C1 segment of cervical spinal cord (tissue), 14 donors: ENCODE measurements at places on chromosomes 6 and 20.

GRCh38 chr20:57677584-57677982 is 32.2 kb downstream of the PMEPA1 start:
- DNase-seq: no peak

GRCh38 chr20:38471987-38472512 is 593 bp upstream of the RALGAPB start:
- DNase-seq: peak; percentile 31

- no peak for DNase-seq
Measured at GRCh38 chr6:64591676-64592036, 956.1 kb downstream of the PHF3 start.

- DNase-seq: no peak
Measured at GRCh38 chr6:99905209-99906106, 88.6 kb downstream of the MCHR2 start.

DNA sequence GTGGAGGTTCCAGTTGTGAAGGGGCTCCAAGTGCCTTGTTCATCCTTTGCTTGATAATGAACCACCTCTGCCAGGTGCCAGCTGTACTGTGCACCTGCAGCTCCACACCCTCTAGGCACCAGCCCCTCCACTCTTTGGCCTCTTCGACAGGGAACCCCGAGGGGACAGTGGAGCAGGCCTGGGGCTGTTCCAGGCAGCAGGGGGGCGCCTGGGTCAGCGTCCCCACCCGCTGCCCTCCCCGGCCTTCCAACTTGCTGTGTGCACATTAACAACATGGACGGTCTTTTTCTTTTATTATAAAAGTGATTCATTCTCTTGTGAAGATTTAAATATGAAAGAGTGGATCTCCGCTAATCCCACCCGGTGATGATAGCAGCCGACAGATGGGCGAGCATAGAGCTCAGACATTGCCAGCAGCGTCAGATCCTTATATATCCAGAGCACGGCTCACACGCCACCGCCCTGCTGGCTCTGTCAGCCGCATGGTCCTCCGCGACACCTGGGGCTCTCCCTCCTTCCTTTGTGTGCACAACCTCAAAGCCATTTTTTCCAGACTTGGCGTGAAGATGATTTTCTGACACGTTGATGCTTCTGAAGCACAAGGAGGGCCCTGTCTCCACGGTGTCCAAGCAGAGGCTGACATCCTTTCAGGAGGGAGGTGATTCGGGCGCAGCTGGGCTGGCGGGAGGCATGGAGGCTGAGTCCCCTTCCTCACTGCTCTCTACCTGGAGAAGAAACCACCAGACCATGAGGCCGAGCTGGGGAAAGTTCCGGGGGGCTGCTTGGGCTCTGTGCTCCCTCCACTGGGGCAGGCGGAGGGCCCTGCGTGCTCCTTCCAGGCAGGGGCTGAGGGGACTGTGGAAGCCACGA is 22.2 kb upstream of the MRGBP start:
- DNase-seq: no peak

DNA sequence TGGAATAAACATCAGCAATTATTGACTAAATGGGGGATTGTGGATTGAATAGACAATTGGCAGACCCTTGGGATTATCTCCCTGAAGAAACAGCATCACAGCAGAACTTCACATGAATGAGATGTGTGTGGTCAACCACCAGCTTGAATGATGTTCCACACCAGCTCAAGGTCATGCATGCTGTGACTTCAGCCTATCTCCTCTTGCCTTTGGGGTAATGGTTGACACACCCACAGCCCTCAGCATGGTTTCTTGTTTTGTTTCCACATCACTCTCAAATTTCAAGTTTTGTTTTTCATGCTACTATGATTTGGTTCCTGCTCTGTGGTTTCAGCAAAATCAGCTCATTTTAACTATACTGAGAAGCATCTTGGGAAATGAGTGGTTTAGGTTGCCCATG is 94.3 kb downstream of the PAK5 start:
- DNase-seq: no peak

- DNase-seq: no peak
Measured at GRCh38 chr6:139944976-139945375, 570.5 kb upstream of the CITED2 start.
